Epithelial cell of esophagus (primary cell): ENCODE measurements at places on chromosomes 16 and 17.

- no peak for DNase-seq
Observed at GRCh38 chr17:83145831-83146230, 66.4 kb downstream of the METRNL start.

DNA sequence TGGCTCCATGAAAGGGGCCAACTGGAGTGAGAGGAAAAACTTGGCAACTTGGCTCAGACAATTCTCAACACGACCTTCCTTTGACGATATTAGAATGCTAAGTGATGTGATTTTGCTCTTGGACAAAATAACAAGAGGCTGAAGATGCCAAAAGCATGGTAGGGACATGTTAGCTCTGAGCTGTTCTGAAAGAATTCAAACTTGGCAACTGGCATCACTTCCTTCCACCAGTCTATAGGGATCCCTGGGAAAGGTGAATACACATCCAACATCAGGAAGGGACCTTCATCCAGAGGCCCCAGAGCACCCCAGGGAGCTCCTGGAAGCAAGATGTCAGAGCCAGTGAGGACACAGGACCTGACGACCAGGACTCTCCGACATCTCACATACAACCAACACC is 4.3 kb downstream of the KRT37 start:
- DNase-seq: peak; percentile 89

DNA sequence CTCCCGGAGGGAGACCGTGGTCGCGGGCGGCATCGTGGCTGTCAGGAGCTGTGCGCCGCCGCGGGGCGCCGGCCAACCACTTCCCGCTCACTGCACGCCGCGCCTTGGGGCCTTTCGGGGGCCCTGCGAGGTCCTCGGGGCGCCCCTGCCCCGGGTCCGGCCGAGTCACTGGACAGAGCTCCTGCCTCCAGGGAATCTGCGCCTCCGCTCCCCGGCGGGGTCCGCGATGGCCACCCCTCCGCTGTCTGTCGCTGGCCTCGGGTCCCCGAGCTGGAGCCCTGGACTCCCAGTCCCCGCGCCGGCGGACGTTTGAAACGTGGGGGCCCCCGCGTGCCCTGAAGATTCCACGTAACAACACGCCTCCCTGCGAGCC is at the start of gene QRICH2:
Gene QRICH2 (minus strand): TSS at position 311 of the 373 bp plus-strand sequence. CDS start 278 bp downstream, at position 33.
- no peak for DNase-seq

DNA sequence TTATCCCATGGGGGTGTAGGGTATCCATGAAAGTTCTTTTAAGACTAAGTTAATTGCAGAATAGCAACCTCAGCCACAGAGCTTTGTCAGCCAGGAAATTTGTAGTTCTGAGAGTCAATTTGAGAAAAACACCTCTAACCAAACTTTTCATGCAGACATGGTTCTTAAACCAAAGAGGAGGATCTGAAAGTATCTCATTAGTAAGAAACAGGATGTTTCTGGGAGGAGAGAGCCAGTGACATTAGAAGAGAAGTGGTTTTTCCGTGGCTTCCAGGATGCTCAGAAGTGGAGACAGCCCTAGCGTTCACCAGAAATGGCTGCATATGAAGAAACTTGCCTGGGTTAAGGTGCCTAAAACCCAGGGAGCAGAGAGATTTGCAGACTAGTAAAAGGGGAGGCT is 7.9 kb downstream of the GNAO1 start:
- DNase-seq: no peak

DNA sequence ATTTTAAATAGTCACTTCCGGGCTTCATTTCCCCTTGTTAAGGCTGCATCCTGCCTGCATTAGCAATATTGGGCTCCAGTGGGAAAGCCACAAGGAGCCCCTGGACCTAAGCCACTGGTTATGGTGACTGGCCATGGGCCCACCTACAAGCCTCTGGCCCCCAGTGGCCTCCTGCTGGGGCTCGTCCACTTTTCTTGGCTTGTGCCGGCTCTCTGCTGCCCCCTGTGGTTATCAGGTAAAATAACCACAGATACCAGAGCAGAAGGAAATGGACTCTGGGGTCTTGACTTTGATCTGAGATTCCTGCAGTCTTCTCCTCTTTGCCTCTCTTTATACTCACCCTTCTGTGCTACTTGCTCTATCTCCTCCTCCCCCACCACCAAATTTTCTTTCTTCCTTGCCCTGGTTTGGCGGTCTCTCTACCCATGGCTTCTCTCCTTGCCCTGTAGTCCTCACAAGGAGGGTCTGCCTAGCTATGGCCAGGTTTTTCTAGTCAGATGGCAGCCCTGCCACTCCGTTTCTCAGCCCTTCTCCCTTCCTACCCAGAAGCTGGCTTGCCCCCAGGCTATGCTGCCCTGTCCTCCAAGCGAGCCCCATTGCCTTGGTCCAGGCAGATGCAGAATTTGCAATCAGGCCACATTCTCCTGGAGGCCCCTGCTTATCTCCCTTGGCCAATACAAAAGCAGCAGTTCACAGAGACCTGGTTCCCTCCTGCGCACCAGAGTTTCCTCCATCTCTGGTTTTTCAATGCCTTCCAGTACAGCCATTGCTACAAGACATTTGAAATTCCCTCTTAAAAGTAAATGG is 82.9 kb upstream of the RCVRN start:
- no peak for DNase-seq

- peak; percentile 95 for DNase-seq
Observed at GRCh38 chr17:21282231-21282630, 2.3 kb upstream of the MAP2K3 start.

DNA sequence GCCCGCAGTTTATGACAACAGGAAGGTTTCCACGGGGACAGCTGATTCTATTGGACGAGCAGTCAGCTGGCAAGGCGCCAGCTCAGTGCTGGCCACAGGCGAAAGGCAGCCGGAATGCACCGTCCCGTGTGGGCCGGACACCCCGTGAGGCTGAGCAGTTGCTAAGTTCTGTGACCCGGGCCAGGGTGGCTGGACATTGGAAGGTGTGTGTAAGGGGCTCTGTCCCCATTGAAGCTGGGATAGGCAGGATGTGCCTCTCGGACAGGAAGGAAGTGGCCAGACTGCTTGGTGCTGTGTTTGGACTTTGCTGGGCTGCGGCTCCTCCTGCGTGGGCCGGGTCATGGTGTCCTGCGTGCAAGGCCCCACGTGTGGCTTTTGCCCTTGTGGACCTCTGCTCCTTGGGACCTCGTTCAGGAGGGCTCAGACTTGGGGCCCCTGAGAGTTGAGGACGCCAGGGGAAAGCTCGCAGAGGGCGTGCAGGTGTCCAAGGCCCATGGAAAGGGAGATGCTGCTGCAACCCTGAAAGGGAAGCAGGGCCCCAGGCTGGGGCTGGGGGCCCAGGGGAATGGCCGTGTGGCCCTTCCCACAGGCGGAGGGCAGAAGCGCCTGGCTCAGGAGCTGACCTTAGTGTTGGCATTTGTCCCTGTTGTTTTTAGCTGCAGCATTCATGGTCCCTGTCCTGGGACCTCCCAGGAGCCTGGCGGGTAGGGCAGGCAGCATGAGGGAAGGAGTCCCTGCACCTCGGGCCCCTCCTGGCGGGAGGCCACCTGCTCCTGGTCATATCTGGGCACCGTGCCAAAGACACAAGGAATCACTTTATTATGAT is 10.0 kb downstream of the BAIAP2 start:
- DNase-seq: no peak

- DNase-seq: no peak
Observed at GRCh38 chr17:63450551-63450950, 4.4 kb upstream of the CYB561 start.

- no peak for DNase-seq
Observed at GRCh38 chr17:38604479-38605403, 1.0 kb downstream of the SRCIN1 start.
